CD4-positive, alpha-beta T cell treated with Interleukin-6 at 100 ng/mL for 8 hours (primary cell): ENCODE measurements at places on chromosomes 3 and 15.
A peak's percentile ranks its signal among the peaks of the same experiment; 100 is the strongest.

- DNase-seq: peak; percentile 26
Observed at GRCh38 chr3:194487289-194488054, 670 bp upstream of the ATP13A3 start.

DNA sequence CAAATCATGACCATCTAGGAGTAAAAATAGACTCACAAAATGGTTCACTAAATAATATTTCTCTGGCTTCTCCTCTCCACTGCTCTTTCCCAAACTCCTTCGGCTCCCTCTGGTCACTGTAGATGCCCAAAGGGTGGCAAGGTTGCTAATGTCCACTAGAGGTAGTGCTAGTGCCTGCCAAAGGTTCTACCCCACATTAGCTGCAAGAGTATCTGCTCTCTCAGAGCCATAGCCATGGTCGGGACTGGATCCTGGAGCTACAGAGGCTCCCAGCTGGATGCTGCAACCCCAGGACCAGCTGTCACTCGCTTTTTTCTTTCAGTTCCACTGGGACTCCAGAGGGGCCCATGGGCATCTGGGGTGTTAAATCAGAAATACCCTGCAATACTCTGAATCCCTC lies 8.5 kb downstream of the HTR3D start:
- DNase-seq: no peak

DNA sequence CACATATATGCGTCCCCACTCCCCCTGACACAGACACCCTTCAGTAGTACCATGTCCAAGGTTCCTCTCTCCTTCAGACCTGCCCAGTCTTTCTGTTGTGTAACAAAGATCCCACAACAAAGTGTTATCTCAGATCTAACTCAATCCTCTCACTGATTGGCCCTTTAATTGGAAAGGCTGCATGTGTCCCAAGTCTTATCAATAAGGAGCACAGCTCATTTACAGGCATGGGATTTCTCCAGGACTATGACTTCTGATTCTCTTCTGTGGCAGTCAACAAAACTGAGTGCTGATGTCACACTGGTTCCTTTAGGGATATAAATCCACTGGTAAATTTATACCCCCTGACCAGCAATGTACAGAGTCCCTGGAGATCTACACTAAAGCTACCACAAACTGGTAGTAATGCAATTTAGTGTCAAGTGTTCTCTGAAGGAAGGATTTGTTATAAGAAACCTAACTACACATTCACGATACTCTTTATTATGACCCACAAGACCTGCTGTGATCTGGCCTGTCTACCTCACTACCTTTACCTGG lies 28.1 kb downstream of the CLK3 start:
- no peak for DNase-seq

GRCh38 chr3:32700244-32700643 lies 15.3 kb downstream of the CNOT10 start:
- DNase-seq: no peak

DNA sequence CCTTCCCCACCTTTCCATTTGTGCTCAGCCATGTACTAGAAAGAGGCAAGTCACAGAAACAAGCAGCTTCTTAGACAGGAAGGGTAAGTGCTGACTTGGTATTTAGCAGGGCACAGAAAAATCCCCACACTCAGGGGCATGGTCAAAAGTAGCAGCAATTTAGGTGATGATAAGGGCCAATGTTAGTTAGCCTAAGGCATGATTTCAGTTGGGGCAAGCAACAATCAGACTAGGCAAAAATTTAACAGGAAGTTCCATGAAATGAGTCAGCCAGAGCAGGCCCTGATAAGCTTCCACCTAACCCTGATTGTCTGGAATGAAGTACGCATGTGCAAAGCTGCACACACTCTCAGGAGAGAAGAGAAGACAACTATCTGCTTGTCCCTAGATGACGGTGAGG lies 423.4 kb upstream of the UBE2E2 start:
- DNase-seq: no peak

DNA sequence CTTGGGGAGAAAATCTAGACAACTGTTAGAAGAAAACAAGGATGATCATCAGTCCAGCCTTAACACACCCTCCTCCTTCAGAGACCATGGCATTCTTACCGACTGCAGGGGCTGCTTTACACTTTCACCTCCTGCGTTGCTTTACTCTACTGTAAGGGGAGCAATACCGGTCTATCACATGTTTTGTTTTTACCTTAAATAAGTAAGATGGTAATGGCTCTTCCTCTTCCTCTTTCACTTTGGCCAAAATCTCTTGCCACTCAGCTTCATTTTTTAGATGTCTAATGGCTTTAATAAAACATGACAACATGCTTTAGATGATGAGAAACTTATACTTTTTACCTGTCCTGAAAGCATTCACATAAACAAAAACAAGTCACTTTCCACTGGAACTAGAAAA lies 33.4 kb upstream of the STIMATE start:
- no peak for DNase-seq

DNA sequence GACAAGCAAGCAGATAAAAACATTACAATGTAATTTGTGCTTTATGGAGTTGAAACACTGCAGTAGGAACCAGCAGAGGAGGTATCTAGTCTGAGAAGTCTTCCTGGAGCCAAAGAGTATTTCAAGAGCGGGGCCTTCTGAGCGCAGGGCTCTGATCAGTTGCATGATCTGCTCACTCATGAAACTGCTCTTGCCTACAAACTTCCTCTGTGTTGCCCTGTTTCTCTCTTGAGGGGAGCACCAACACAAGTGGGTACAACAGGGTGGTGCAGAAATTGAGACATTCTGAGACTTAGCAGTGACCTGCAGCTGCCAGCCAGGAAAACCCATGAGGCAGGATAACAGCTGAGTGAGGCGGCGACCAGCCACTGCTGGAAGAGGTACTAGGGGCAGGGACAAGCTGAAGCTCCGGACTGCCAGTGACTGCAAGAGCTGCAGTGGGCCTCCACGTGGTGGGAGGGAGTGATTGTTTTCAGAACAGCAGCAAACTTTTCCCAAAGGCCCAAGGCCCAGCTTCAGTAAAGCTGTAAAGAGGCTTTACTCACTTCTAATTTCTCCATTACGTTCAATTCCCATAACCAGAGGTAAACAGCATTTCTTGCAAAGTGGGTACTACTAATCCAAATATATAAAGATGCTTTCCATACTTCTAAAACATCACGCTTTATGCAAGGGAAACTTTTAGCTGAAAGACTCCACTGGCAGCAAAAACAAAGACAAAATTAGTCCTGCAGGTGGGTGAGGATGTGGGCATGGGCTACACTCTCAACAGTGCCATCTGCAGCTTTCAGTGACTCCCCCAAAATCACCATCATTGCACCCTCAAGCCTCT lies 69.0 kb upstream of the LPP start:
- no peak for DNase-seq

DNA sequence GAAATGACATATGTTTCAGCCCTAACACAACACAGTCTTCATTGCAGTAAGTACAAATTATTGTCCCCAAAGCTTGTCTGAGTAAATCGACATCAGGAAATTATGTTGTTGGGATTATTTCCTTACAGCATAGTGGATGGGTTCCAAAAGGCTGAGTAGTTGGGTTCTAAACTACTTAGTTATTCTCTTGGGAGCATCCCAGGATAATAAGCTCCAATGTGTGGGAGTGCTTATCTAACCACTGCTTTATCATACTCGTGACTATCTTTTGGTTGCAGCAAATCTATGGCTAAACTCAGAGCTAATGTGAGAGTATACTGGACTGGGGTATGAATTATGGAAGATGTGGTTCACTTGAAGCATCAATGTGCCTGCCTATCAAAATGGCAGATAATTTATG lies 128.5 kb downstream of the RBMS3 start:
- DNase-seq: no peak

- DNase-seq: no peak
Observed at GRCh38 chr15:67792250-67792942, 32.9 kb upstream of the SKOR1 start.

- DNase-seq: no peak
Observed at GRCh38 chr3:74559261-74559660, 55.2 kb downstream of the CNTN3 start.

- DNase-seq: peak; percentile 40
Observed at GRCh38 chr15:81106560-81106959, 27.5 kb upstream of the CFAP161 start.

GRCh38 chr3:50203113-50203808 lies 1.8 kb upstream of the SLC38A3 start:
- no peak for DNase-seq

DNA sequence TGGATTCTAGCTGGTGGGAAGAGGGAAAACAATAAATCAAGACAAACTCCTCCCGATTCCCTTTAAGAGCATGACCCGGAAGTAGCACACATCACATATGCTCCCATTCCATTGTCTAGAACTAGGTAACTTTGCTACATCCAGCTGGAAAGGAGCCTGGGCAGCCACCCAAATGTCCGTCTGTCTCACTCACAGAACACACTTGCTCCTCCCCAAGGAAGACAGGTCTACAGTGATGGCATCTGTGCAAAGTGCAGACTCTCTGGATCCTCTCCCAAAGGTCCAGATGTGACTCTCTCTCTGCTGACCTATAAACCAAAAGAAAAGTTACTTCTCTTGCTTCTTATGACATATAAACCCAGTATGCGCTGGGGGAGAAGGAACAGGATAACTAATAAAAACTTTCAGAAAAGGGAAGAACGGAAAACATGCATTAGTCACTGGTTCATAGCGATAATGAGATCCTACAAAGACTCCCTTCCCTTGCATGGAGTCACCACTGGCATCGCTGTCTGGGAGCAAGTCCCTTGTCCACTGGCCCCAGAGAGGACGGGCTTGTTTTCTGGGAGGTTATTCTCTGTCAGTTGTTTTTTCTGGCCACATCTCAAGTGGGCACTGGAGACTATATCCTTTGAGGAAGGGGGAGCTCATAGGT lies 29.8 kb upstream of the EPHB3 start:
- no peak for DNase-seq

DNA sequence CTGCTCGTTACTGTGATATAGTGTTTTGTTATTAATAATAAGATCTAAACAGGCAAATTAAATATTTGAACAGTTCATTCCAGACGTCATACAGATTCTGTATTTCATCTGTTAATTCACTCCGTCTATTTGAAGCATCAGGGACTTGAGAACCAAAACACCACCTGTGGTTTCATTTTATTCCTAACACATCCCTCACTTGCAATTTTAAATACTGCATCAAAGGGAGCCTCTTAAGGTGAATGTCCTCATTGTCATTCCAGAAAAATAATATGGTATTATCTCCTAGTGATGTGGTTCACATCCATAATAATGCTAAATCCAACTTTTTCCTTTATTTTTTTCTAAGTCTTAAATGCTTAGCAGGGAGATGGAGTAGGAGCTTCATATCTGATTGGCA lies 1390.9 kb upstream of the CADM2 start:
- no peak for DNase-seq

DNA sequence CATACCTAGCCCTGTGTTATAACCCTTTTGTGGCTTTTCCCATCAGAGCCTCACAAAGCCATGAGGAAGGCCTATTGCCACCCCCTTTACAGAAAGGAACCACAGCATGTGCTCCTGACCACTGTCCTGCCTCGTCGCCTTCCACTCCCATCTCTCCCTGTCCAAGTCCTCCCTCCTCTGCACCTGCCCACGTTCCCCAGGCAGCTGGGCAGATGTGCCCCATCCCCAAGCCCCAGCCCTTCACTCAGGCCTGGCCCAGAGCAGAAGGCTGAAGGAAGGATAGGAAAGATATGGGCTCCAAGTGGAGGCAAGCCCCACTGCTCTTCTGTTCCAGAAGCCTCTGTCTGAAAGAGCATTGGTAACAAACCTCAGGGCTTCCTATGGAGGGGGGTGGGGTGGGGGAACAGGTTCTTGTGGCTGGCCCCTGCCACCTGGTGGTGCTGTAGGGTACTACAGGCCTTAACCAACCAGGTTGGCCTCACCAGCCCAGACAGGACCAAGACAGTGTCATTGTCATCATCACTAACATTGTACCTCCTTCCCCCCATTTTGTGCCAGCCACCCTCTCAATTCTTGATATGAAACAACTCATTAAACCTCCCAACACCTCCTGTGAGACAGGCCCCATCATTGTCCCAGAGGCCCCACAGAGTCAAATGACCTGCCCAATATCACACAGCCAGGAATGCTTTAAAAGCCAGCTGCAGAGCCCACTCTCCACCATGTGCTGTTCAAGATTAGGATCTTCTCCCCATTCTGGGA lies 10.0 kb downstream of the POC1A start:
- peak; percentile 89 for DNase-seq
